Hematopoietic multipotent progenitor cell treated with erythropoietin and hydrocortisone succinate and interleukin-3 and kit ligand, for 15 days (in vitro differentiated cells): ENCODE measurements at places on chromosomes 2 and 18.

DNA sequence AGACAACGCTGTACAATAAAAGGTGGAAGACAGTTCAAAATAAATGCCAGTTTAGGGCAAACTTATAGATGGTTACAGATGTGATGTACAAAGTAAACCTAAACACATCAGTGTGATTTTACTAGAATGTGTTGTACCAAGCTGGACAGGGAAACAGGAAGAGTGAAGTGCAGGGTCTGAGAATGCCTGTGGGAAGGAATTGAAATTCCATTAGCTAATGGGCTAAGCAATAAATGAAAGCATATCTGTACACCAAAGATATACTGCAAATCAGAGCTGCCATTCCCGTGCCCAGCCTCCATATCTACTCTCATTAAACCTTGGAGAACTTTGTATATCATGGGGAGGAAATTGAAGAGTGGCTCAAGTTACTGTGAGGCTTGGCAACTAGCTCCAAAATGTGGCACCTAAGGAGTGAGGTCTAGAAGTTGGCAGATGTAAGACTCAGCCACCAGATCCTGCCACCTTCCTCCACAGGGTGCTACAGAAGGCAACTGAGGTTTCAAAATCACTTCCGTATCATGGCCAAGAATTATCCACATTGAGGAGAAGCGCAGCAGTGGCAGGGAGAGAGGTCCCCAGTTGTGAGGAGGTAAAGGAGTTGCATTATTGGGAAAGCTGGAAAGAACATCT lies 277.8 kb downstream of the TCF4 start:
- no peak for DNase-seq

DNA sequence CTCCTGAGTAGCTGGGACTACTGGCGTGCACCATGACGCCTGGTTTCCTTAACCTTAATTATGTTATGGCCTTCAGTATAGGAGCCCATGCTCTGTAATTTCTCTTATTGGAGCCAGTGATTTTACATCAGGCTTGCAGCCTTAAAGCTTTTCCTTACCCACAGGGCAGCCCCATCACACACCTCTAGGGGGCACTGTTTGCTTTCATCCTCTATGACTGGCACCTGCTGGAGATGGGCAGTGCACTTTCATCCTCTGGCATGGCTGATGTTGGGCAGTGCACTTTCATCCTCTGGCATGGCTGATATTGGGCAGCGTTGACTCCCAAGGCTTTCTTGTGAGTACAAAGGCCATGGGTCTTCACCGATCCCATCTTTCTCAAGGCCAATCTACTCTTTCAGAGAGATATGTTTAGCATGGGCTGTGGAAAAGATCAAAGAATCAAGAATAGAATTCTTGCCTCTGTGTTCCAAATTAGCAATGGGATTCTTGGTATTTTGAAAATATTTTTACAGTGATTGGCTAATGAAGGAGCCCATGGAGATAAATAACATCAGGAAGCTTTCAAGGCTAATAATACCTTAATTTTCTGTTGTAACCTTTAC lies 80.7 kb upstream of the MEX3C start:
- peak; percentile 38 for DNase-seq

GRCh38 chr2:106944215-106944614 lies 58.2 kb upstream of the ST6GAL2 start:
- no peak for DNase-seq

- no peak for DNase-seq
Observed at GRCh38 chr2:44793322-44793870, 148.1 kb upstream of the SIX3 start.

GRCh38 chr2:158142568-158143332 lies 41.1 kb downstream of the UPP2 start:
- no peak for DNase-seq

DNA sequence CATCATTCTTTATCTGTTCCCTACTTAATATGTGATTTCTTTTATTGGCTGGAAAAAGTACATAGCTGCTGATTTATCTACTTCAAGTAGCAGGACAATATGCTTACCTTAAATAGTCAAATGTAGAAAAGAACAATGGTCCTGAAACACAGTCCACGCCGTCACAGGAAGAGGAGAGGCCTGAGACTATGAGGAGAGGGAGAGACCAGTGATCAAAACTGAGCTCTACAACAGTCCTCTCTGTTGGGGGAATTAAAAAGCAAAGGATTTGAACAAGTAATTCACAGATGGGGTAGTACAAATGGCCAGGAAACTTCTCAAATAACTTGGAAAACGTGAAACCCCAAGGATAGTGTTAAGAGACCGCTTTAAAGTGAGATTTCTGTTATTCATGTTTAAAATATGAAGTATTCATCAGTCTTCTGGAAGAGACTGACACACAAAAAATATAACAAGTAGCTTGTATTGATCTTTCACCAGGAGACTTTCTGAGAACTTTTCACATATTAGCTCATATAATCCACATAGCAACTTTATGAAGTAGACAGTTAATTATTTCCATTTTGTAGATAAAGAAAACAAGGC lies 20.2 kb downstream of the SCYGR8 start:
- DNase-seq = no peak

DNA sequence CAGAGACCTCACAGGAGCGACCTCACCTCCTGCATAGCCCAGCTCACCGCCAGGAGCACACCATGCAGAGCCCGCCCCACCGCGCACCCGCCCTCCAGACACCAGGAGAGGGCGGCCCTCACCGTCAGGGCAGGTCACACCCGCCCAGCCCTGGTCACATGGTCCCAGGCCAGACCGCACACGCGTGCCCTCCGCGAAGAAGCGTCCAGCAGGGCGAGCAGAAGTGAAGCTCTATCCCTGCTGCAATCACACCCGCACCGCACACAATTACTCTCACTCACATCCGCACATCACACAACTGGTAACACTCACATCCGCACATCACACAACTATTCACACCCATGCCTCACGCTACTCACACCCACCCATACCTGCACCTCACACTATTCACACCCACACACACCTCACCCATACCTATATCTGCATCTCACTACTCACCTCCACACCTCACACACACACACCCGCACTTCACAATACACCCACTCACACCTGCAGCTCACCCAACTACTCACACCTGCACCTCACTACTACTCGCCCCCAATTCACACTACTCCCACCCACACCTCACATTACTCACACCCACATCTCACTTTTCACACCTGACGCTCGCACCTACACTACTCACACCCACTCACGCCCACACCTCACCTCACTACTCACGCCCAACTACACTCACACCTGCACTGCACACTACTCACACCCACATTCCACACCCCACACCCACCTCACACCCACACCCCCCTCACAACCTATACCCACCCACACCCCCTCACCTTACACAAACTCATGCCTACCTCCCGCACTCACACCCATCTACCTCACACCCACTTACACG lies 242.0 kb downstream of the HDAC4 start:
- no peak for DNase-seq

GRCh38 chr2:28101892-28102291 lies 211.4 kb downstream of the BABAM2 start:
- DNase-seq = no peak

DNA sequence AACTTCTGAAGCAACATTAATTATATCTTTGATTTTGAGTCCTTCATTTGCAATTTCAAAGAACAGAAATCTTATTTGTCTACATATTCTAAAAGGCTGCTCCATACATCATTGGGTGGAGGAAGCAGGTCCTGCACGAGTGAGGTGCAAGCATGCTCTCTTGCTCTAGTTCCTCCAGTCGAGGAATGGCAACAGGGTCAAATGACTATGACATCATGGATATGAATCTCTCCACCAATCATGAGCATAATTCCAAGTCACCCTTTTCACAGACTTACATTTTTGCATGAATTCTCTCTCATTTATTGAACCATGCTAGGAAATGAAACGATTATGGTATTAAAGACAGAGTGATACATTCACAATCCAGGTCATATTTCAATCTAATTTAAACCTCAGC lies 608.8 kb upstream of the SOX11 start:
- no peak for DNase-seq

- DNase-seq = no peak
Observed at GRCh38 chr2:214604861-214605260, 194.0 kb downstream of the VWC2L start.

- DNase-seq = no peak
Observed at GRCh38 chr2:215010390-215010789, 128.0 kb downstream of the ABCA12 start.

DNA sequence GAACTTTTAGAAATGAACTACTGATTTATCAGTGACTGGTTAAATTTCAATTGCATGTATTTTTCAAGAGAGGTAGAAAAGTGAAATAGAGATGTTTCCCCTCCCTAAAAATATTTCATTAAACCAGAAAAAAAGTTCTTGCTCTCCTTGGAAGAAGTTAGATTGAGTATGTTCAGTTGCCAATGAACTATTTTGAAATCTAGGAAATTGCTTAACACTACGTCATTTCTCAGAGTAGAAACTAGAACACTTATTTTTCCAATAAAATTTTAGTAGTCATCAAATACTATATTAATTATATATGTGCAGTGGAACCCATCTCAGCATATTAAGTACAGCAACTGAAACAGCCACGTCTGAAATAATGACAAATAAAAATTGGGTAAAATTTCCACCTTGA lies 51.8 kb upstream of the STAT1 start:
- no peak for DNase-seq

DNA sequence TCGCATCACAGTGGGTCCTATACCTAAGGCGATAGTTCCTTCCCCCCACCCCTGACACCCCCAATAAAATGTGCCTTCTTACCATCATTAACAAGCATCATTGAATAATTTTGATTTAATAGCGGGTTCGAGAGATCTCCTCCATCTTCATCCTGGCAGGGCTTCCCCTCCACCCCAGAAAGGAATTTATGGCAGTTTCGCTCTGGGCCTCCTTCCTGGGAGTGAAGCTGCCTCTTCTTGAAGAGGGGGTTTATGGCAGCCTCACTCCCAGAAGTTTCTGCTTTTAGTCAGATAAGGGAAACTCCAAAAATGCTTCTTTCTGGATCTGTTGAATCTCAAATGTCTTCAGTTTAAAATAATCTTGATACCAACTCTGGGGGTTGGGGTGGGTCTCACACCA lies 45.7 kb downstream of the RRM2 start:
- DNase-seq = no peak

DNA sequence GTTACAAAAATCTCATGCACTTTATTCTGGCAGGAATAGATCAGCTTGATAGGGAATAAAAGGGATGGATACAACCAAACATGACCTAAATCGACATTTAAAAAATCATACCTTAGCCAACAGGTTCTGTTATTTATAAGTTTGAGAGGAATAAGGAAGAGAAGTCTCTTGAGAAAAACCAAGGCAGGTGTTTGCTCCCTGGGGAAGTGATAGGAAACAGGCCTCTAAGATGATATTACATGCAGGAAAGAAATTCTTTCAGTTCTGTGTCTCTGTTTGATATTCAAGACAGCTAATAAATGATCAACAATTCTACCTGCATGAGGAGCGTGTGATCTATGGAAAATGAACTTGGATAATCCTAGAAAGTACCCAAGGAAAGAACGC lies 184.8 kb upstream of the ZEB2 start:
- DNase-seq = no peak
